ENCODE measurements at places on chromosomes 11 and 22. TPM values are rescaled to one million over a fixed set of nuclear protein-coding genes. Genes with fewer than 3 reads are reported as not detected.

Gene MYOD1
- not detected for total RNA-seq

Gene STK33
- 2.1 TPM for total RNA-seq

Gene ALDH3B1
- total RNA-seq: not detected

Gene WBP2NL
- total RNA-seq: 0.39 TPM

Gene CD248
- total RNA-seq: 0.36 TPM

Gene GGTLC3
- not detected for total RNA-seq

Gene CDC45
- 99.7 TPM for total RNA-seq

Gene FAM180B
- total RNA-seq: not detected

Gene DCDC1
- 0.47 TPM for total RNA-seq

Gene ARAP1
- total RNA-seq: 102 TPM

Measured in activated naive CD4-positive, alpha-beta T cell treated with anti-CD3 and anti-CD28 coated beads, Interleukin-2, amount 50 U/mL, for 72 hours (primary cell).